Omental fat pad (tissue), 4 donors: ENCODE measurements at places on chromosomes 11 and 22.
A peak's percentile ranks its signal among the peaks of the same experiment; 100 is the strongest.

DNA sequence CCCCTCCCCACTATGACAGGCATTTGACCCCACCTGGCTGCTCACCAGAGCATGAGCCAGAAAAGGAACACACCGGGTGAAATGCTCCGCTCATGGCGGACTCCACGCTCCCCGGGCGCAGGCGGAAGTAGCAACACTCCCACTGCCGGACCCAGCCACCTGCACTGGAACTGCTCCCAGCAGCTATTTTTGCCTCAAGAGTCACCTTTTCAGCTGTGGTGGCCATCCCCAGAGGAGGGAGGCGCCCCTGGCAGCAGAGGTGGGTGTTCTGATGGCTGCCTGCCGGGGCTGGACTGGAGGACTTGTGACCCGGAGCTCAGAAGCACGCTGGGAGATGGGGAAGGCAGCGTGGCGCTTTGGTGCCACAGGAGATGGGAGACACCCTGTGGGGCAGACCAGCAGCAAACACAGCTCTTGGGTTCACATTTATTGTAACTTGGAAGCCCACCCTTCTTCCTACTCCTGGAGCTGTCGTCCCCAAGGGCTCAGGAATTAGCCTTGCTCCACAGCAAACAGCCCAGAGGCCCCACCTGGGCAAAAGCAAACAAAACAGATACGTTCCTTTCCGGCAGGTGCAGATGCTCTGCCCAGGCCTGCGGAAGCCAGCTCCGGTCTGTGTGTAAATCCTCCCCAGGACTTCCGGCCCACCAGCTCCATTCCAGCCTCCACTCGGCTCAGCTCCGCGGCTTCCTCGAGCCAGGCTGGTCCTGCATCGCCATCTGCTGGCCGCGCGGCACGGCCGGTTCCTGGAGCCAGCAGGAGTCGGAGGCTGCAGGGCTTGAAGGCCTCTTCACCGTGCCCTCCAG is 3.7 kb downstream of the RPS19BP1 start:
- DNase-seq: peak; percentile 71

GRCh38 chr11:18264035-18264434 is 2.0 kb upstream of the SAA1 start:
- no peak for DNase-seq

DNA sequence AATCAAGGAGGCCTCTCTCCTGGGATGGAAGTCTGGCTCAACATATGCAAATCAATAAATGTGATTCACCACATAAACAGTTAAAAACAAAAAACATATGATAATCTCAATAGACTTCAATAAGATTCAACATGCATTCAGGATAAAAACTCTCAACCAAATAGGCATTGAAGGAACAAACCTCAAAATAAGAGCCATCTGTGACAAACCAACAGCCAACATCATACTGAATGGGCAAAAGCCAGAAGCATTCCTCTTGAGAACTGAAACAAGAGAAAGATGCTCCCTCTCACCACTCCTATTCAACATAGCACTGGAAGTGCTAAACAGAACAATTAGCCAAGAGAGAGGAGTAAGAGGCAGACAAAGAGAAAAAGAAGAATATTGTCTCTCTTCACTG is 54.0 kb upstream of the SEZ6L start:
- no peak for DNase-seq

- no peak for DNase-seq
Measured at GRCh38 chr11:86559311-86559945, 113.0 kb downstream of the ME3 start.

DNA sequence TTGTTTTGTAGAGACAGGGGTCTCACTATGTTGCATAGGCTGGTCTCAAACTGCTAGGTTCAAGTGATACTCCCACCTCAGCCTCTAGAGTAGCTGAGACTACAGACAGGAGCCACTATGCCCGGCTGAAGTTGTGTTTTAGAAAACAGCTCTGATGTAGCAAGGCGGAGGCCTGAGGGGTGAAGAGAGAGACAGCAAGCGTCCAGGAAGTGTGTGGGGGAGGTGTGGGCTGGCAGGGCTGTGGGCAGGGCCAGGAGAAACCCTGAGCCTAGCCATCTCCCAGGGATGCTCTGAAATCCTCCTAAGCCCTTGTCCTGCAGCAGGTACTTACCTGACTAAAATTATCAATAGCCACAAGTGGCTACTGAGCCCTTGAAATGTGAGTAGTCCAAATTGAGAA is 16.1 kb upstream of the RPS3 start:
- no peak for DNase-seq

DNA sequence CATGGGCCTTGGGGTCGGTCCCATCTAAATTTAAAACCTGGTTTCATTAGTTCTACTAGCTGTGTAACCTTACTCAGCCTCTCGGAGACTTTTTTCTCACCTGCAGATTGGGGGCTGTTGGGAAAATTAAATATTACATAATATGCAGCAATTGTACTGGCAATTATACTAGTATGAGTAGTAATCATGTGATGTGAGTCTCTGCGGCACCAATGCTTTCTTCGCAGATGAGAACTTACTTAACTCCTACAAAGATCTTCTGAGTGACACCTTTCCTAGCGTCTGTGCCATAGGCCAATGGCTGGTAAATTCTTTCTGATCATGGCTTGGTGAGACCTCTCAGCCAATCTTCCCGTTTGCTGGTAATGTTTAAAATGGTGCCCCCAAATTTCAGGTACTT is 391.3 kb downstream of the NXPE2 start:
- no peak for DNase-seq

- peak; percentile 88 for DNase-seq
Measured at GRCh38 chr11:67420646-67421429, 5.4 kb downstream of the CARNS1 start.

DNA sequence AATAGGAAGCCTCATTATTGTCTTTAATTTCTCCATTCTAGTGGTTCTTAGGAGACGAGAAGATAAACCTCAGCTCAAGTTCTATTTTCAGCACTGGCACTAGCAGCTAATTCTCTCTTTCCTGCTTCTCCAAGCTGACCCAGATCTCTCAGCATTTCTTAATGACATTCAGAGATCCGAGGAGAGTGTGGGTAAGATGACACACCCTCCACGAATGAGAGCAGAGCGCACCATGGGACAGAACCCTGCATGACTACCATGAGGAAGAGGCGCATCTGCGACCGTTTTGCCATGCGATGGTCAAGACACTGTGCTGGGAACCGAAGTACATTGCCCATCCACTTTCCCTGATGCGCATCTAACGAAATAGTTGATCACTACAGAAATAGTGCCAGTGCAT is 241.8 kb downstream of the LARGE1 start:
- no peak for DNase-seq

DNA sequence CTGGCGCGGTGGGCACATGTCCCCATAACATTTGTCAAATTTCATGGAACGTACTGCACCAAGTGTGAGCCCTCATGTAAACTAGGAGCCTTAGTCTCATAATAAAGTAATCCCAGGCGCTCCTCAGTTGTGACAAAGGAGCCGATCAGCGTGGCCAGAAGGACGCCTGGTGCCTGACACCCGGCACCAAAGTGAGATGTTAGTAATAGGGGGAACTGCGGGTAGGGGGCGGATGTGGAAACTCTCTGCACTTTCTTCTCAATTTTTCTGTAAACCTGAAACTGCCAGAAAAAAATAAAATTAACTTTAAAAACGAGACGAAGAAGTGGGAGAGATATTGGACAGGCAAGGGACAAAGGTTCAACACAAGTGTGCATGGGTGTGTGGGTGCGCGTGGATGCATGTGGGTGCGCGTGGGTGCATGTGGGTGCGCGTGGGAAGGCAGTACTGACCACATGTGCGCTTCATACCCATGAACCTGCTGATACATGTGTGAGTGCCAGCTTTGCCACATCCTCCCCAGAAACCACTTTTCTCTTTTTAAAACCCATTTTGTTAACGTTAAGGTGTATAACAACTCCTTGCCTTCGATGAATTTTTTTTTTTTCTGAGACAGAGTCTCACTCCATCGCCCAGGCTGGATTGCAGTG is 55.4 kb upstream of the LINC01488 start:
- no peak for DNase-seq

- no peak for DNase-seq
Measured at GRCh38 chr11:112889446-112889845, 71.8 kb upstream of the NCAM1 start.

GRCh38 chr11:126111458-126112116 is 48.9 kb upstream of the CDON start:
- DNase-seq: no peak

DNA sequence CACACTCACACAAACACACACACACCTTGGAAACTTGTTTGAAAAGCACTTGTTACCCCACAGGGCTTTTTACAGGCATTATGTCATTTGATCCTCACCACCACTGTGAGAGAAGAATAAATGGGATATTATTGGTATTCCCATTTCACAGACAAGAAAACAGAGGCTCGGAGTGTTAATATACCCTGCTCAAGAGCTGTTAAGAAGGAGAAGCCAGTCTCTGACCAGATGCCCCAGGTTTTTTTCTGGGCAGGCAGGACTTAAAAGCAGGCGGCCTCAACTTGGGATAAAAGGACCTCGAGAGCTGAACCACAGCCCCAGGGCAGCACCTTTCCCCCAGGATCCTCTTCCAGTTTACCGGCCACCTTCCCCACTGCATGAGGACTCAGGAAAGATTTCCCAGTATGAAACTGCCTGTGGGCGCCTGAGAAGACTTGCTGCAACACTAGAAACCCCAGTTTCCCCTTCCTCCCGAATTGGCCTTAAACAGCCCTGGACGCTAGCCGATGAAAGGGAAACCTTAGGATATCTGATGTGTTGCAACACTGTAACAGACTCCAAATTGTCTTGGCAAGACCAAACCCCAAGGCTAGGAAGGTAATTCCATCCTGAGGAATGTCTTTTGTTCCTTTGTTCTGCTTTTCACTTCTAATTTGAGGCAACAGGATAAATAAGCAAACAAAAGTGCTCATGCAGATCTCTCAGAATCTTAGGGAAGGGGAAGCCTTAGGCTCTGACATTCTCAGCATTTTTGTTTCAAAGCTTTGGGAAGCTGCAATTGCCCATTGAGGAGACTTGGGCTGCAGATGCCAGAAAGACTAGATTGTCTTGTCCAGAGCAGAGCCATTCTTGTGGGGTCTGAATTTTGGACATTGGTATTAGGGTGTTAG is 173.5 kb downstream of the TRIM29 start:
- no peak for DNase-seq

DNA sequence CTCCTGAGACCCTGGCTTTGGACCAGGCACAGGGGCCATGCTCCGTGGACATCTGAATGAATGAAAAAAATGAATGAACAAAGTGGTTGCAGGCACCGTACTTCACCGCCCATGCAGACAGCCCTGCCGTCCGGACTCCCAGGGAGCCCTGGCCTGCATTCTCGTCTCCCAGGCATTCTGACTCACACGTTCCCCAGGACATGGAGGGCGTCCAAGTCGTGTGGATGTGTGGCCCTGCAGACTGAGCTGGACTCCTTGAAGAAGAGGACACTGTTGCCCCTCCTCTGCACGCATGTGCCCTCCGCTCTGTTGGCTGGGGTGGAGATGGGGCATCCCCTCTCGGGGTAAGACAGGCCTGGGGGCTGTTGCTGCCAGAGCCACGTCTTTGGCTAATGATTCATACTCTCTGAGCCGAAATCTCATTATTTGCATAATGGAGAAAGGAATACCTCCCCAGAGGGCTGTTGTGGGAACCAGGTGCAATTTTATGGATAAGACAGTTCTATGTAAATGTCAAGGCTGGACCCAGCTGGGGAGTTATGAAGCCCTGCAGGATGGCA is 49.7 kb downstream of the RTL6 start:
- peak; percentile 49 for DNase-seq

DNA sequence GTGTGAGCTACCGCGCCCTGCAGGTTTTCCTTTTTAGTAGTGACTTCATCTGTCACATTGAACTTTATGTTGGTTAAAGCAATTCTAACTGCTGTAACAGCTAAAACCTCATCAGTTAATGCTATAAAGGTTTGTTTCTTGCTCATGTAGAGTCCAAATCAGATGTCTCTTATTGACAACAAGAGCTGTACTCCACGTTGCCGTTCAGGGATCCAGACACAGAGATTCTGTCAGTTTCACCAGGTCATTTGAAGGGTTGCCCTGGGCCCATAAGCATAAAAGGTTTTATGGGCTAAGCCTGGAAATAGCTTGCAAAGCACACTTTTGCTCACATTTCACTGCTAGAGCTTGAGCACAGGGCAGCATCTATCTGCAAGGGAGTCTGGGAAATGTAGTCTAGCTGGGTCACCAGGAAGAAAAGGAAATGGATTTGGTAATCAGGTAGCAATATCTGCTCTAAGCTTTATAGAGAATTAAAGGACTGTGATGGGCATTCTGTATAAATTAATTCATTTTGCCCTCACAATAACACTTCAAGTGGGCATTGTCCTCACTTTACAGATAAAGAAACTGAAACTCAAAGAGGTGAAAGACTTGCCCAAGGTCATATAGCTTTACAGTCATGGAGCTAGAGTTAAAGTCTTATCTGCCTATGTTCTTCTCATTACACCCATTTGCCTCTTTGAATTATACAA is 25.2 kb upstream of the PTPRJ start:
- no peak for DNase-seq

GRCh38 chr11:48079596-48079995 is 99.2 kb downstream of the PTPRJ start:
- DNase-seq: no peak

GRCh38 chr22:40347300-40347699 is 1.0 kb downstream of the ADSL start:
- DNase-seq: no peak

DNA sequence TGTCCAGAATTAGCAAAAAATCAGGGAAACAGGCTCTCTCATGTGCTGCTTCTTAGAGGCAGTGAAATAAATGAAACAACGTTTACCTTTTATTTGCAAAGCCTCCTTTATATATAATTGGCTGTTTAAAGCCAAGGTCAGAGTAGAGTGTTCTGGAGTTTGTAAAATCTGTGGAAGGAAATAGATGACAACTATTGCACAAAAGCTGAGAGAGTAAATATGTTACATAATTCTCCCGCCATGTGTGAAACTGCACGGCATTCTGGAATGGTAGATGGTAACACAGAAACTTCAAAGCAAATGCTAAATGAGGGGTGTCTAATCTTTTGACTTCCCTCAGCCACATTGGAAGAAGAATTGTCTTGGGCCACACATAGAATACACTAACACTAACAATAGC is 51.5 kb upstream of the FGF3 start:
- no peak for DNase-seq

- DNase-seq: no peak
Measured at GRCh38 chr11:60059052-60059451, 2.6 kb downstream of the MS4A3 start.

- DNase-seq: no peak
Measured at GRCh38 chr22:17774206-17774925, at the start of gene BID. Gene BID (minus strand): TSS chr22:17774469. CDS start chr22:17750116, 24,353 bp downstream.

- no peak for DNase-seq
Measured at GRCh38 chr11:124207102-124207792, 24.1 kb downstream of the OR10D3 start.
